Urothelium cell line (cell line): ENCODE measurements at places on chromosomes 5 and 9.
A peak's percentile ranks its signal among the peaks of the same experiment; 100 is the strongest.

DNA sequence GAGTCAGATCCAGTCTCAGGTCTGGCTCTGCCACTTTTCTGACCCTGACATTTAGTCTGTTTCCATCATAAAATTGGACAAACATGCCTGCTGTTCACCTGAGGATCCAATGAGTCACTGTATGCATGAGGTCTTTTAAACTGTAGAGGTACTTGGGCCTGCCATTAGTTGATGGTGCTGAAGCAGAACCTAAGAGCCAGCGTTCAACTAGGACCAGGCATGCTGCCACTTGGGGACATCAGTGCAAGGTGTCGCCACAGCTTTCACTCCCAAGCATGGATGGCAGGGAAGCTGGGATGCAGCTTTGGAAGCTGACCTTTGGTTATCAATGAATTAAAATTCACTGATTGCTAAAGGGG lies 37.1 kb downstream of the NEUROG1 start:
- no peak for DNase-seq

GRCh38 chr5:129172580-129172979 lies 78.0 kb downstream of the ISOC1 start:
- DNase-seq = no peak

GRCh38 chr9:22337261-22337660 lies 109.4 kb upstream of the DMRTA1 start:
- no peak for DNase-seq

- peak; percentile 32 for DNase-seq
Observed at GRCh38 chr5:65874241-65874640, 52.1 kb upstream of the ERBIN start.

DNA sequence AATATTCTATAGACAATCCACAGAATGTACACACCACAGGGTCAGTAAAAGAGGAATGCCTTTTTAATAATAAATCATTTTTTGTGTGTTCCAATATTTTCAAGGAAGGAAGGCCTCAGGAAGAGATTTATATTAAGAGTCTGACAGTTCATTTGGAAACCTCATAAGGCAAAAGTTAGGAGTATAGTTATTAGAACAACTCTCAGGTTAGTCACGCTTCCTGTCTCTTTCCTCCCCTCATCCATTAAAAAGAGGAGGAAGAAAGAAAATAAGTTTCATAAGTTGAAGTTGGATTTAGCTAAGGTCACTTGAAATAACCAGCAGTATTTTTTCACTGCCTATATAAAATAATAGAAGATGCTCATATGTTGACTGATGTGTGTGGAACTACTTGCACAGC lies 863.2 kb downstream of the PTPRD start:
- DNase-seq = no peak

DNA sequence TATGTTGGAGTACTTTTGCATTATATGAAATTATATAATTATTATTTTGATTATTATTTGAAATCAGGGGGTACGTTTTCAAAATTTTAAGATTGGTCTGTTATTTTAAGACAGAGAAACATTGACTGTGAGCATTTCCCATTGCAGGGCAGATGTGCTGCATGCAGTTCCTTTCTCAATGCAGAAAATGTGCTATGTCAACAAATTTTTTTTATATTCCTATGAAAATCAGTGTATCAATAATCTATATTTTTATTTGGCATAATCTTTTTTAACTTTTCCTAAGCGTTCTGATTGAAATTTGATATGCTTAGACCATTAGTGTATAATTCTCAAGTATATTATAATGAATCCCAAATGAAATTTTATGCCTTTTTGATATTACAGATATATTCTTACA lies 41.8 kb upstream of the LRRC70 start:
- no peak for DNase-seq

DNA sequence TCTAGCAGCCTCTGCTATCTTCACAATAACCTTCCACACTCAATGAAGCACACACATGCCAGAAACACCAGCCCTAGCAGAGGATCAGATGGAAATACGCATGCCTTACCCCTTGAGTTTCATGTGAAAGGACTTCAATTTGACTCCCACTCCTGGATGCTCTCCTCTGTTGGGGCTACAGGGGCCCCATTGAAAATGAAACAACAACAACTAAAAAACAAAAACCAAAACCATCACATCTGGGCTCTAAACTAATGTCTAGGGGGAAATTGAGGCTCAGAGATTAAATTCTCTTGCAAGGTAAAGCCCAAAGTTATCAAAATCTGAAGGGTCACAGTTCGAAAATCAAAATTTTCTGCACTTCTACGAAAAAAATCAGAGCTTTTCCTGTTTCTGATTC lies 7.9 kb upstream of the RFESD start:
- DNase-seq = no peak

- no peak for DNase-seq
Observed at GRCh38 chr9:93030642-93031628, 27.6 kb upstream of the SUSD3 start.

DNA sequence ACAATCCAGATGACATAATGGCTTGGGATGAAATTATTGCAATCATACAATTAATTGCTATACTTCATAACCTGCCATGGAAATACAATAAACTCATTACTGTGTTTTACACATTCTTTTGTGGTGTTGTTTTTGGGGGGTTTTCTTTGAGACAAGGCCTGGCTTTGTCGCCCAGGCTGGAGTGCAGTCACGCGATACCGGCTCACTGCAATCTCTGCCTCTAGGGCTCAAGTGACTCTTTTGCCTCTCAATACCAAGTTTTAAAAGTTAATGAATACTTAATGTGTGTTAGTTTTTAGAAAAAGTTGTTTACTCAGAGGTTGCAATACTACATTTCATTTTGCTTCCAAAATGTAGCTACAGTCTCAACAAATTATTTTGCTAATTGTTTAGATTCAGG lies 598.4 kb downstream of the CHSY3 start:
- DNase-seq = no peak

- no peak for DNase-seq
Observed at GRCh38 chr5:1108023-1108864, 3.6 kb downstream of the SLC12A7 start.
